ENCODE measurements at places on chromosomes 7 and 10.

DNA sequence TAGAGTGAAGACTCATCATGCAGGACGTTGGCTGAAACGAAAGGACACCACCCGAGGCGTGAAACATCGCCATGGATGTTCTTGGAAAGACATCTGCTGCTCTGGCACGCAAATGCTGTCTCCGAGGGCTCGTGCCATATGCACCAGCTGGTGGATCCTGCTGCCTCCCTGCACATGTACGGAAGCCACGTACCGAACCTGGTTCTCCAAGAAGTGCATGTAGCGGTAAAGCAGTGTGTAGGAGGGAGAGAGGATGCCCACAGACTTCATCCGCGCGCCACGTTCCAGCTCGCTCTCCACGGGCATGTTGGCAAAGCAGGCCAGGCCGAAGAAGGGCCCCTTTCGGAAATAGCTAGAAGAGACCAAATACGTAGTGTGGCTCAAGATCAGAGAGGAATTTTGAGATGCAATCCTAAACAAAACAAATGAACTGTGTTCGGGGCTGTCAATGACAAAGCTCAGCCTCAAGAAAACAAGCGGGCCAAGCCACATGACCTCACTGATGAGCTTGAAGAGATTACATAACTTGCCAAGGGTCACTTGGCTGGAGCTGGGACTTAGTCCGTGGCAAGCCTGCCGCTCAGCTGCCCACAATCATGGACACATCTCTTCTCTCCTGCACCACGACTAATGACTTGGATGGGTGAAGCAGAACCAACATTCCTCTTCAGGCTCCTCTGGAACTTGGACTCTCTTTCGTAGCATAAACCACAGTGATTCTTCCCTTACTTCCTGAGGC lies 16.5 kb downstream of the DENND11 start:
- no peak overlapping the region for H3K4me3 ChIP-seq
- H3K27me3 ChIP-seq: no peaks in the 10 kb centered on the region
- DNase-seq: no peak

- peaks cover 22% of the 10 kb centered on the region for H3K4me1 ChIP-seq
- H3K4me3 ChIP-seq: peak overlapping the region; percentile 71
- peak overlapping the region; percentile 63 for H3K27ac ChIP-seq
- H3K27me3 ChIP-seq: no peaks in the 10 kb centered on the region
These were observed 871 bp upstream of the GTF2IRD1 start for GRCh38 chr7:74452748-74453321.

- no peak overlapping the region for H3K27ac ChIP-seq
- DNase-seq: no peak
- no peaks in the 10 kb centered on the region for H3K36me3 ChIP-seq
- peaks cover 16% of the 10 kb centered on the region for H3K4me1 ChIP-seq
These were observed 131.1 kb downstream of the ADARB2 start for GRCh38 chr10:1605999-1606940.

DNA sequence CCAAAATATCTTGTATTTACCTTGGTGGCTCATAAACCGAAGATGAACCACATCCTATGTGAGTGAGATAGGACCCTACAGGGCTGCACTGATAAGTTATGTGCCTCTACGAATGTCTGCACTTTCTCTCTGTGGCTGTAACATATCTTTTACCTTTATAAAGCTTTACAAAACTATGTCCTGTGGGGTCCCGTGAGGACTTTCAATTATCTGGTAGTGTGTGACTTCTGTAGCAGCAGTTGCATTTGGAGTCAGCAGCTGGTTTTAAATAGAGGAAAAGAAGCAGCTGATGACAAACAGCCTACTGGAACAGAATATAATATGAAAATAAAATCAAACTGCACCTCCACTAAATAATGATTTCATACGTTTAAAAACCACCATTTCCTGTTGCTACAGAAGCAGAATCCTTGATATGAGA lies 222.4 kb upstream of the GNAI1 start:
- H3K4me3 ChIP-seq: no peak overlapping the region
- no peaks in the 10 kb centered on the region for H3K4me1 ChIP-seq
- no peak overlapping the region for H3K27ac ChIP-seq
- H3K27me3 ChIP-seq: no peaks in the 10 kb centered on the region
- no peak for DNase-seq

DNA sequence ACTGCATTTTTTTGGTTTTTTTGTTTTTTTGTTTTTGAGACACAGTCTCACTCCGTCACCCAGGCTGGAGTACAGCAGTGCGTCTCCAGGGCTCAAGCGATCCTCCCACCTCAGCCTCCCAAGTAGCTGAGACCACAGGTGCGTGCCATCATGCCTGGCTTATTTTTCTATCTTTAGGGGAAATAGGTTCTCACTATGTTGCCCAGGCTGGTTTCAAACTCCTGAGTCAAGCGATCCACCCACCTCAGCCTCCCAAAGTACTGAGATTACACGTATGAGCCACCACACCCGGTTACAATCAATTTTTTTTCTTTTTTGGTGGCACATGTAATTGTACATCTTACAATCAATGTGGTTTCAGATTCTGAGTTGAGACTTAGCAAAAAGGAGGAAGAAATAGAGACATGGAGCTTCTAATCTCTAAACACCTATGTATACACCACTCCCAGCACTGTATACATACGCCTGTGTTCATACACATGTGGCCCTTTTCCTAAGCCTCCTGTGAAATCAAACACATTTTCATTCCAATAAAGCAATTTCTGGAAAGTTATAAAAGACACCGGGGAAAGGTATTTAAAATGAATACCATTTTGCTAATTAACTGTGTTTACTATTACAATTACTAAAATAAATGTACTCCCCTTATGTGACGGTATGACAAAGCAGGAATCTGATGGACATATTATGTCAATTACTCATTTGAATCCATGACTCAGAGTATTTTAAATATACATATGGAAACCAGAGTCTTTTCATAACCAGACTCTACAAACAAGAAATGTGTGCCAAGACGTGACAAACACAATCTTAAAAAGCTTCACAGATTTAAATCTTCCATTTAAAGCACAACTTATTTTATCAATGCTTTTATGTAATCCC lies 40.9 kb downstream of the SMURF1 start:
- H3K4me3 ChIP-seq: no peak overlapping the region
- peaks cover 22% of the 10 kb centered on the region for H3K36me3 ChIP-seq
- no peak for DNase-seq
- no peaks in the 10 kb centered on the region for H3K27me3 ChIP-seq

DNA sequence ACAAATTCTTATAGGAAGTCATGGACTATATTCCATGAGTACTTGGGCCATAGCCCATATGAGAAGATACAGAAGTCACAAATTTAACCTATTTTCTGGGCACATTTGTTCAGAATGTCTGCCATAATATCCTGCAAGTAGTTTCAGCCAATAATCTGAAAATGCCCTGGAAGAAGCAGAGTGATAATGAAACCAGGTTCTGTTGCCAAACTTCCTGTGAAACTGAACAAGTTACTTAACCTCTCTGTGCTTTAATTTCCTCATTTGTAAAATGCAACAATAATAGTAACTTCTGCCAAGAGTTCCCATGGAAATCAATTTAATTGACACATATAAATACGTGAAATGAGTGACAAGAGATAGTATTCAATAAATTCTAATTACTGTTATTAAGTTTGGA lies 88.8 kb downstream of the SEMA3C start:
- no peaks in the 10 kb centered on the region for H3K36me3 ChIP-seq
- no peak overlapping the region for H3K27ac ChIP-seq
- no peaks in the 10 kb centered on the region for H3K27me3 ChIP-seq
- no peak for DNase-seq
- H3K4me3 ChIP-seq: no peak overlapping the region

DNA sequence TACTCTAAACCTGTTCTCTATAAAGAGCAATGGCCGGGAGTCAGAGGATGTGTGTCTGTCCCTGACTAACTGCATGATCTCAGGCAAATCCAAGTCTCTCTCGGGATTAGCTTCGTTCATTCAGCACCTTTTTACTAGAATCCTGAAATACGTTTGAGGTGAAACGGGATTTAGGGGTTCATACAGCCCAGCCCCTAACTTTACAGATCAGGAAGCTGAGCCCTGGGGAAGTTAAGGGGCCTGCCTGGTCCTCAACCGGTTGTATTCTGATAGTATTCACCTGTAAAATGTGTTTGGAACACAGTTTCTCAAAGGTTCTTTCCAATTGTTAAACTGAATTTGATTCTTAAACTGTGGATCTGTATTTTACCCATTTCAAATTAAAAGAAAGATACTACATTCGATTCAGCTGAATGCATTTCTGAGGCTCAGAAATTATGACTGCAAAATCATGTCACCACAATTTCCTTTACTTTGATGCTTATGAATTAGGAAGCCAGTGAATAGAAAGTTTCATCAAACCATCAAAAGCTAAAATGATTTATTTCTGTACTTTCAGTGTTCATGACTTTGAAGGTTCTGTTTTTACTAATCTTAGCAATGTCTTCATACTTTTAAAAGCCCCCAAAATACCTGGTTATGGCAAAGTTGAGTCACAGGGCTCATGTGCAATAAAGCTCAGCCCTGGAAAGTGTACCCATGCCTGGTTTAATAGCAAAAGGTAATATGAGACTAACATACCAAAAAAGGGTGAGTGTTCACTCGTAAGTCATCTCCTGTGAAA lies 28.9 kb upstream of the EZH2 start:
- H3K27ac ChIP-seq: peak overlapping the region; percentile 98
- H3K36me3 ChIP-seq: peaks cover 14% of the 10 kb centered on the region
- H3K27me3 ChIP-seq: peaks cover 11% of the 10 kb centered on the region
- peak overlapping the region; percentile 44 for H3K4me3 ChIP-seq

DNA sequence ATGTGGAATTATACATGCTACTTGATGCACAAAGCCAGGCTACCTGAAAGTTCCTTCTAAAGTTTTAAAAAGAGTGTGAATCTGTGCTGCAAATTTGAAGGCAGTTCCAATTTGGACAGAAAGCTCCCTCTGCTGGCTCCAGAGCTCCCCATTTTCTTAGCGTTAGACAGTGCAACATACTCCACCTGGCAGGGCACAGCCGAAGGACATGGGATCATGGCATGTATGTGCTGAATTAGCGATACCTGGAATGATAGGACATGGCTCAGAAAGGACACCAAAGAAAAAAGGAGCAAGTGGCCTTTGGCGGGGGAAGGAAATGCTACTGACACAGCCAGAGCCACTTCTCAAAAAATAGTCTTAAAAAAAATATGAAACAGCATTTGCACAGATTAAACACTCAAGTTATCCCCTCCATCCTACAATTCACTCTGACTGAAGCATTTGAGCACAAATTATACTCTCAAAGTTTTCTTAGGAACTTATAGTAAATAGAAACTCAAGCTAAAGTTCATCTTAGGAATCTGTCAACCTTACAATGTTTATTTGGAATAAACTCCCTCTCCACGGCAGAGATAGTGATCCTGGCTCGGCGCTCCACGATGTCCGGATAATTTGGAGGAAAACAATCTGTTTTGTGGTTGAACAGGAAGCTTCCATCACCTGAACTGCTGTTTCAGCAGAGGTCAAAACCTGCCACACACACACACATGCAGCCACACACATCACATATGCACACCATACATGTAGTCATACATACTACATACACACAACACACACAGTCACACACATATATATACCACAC lies 80.0 kb downstream of the C7orf25 start:
- no peak for DNase-seq
- H3K4me1 ChIP-seq: no peaks in the 10 kb centered on the region

GRCh38 chr10:132423966-132424861 lies 27.2 kb downstream of the PWWP2B start:
- peaks cover 34% of the 10 kb centered on the region for H3K4me1 ChIP-seq
- H3K27ac ChIP-seq: no peak overlapping the region
- no peak for DNase-seq
- H3K27me3 ChIP-seq: no peaks in the 10 kb centered on the region

GRCh38 chr10:23534326-23534725 lies 95.5 kb downstream of the OTUD1 start:
- no peaks in the 10 kb centered on the region for H3K36me3 ChIP-seq
- no peak for DNase-seq
- peaks cover 5% of the 10 kb centered on the region for H3K27me3 ChIP-seq
- H3K4me1 ChIP-seq: peaks cover 7% of the 10 kb centered on the region
- H3K27ac ChIP-seq: no peak overlapping the region
- H3K4me3 ChIP-seq: no peak overlapping the region

- H3K27ac ChIP-seq: no peak overlapping the region
- peaks cover 2% of the 10 kb centered on the region for H3K4me1 ChIP-seq
- no peaks in the 10 kb centered on the region for H3K36me3 ChIP-seq
- no peak for DNase-seq
These were observed 57.4 kb downstream of the CXCL12 start for GRCh38 chr10:44327461-44327860.

DNA sequence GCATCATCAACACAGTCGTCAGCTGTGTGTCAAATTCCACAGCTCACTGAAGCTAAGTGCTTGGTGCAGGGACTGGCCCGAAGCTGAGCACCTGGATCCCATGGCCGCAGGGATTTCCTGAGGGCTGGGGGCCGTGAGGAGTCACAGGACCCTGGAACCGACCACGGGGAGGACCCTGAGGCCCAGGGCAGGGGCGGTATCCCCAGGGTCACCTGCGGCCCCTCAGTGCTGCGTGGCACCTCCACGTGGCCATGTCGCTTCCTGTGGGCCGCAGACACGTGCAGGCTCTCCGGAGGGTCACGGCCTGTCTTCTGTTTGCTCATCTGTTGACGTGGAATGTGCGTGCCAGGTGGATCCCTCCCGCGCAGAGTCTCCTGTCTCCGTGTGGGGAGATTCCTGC lies 53.4 kb downstream of the NKX6-2 start:
- H3K36me3 ChIP-seq: peaks cover 10% of the 10 kb centered on the region
- no peak overlapping the region for H3K4me3 ChIP-seq
- no peaks in the 10 kb centered on the region for H3K4me1 ChIP-seq

GRCh38 chr10:127216786-127217185 lies 20.4 kb upstream of the INSYN2A start:
- no peak overlapping the region for H3K4me3 ChIP-seq
- H3K4me1 ChIP-seq: no peaks in the 10 kb centered on the region
- no peaks in the 10 kb centered on the region for H3K27me3 ChIP-seq
- DNase-seq: no peak
- no peaks in the 10 kb centered on the region for H3K36me3 ChIP-seq
- no peak overlapping the region for H3K27ac ChIP-seq

- no peak for DNase-seq
- H3K36me3 ChIP-seq: peaks cover 8% of the 10 kb centered on the region
- H3K27ac ChIP-seq: no peak overlapping the region
- peak overlapping the region; percentile 8 for H3K4me3 ChIP-seq
- no peaks in the 10 kb centered on the region for H3K27me3 ChIP-seq
- peaks cover 28% of the 10 kb centered on the region for H3K4me1 ChIP-seq
These were observed 1.9 kb upstream of the IFRD1 start for GRCh38 chr7:112448381-112448780.

DNA sequence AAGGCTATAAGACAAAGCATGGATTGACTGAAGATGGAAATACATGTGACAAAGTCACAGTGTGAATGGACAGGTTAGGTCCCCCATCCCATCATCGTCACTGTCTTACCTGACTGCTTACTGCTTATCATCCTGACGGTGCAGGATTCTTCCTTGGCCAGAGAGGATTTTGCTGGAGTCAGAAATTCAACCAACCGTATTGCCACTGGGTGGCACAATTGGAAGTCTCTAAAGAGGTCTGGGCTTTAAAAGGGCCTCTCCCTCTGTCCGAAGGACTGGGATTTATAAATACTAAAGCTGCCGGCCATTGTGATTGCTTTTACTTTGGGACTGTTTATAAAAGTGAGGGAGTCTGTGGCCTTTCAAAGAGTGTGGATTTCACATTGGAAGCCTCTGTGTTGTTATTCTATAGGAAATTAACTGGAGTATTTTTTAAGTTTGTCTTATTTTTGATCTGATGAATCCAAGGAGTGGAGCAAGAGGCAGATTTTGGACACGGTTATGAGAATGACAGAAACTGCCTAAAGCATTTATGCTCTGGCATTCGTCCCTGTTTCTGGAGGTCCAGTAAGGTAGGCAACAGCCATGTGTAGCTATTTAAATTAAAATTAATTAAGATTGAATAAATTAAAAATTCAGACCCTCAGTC lies 113.3 kb upstream of the CREB5 start:
- H3K4me1 ChIP-seq: peaks cover 5% of the 10 kb centered on the region
- no peaks in the 10 kb centered on the region for H3K36me3 ChIP-seq
- no peak for DNase-seq
- H3K4me3 ChIP-seq: no peak overlapping the region
- no peaks in the 10 kb centered on the region for H3K27me3 ChIP-seq
